Stimulated activated CD8-positive, alpha-beta memory T cell treated with anti-CD3 and anti-CD28 coated beads, Interleukin-4, amount 100 ng/mL, for 1 hour (primary cell): ENCODE measurements at places on chromosomes 11 and 22.

- DNase-seq: no peak
Observed at GRCh38 chr11:62603776-62604299, 2.2 kb upstream of the MTA2 start.

DNA sequence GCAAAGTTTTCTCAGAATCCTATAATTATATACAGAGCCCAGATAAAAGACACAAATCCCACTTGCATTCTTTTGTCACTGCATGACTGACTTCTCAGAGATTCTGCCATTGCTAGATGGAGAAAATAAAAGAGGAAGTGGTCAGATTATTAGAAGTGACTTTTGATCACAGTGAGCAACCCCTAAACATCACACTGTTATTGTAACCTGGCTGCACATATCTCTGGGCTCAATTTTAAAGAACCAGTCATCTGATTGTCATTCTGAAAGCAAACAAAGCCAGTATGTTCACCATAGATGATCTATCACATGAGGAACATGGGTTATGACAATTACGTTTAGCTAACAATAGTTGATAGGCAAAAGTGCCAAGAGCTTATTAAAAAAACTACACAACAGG is 47.8 kb downstream of the COPB1 start:
- no peak for DNase-seq

GRCh38 chr11:24437123-24437522 is 59.7 kb upstream of the LUZP2 start:
- DNase-seq: no peak

DNA sequence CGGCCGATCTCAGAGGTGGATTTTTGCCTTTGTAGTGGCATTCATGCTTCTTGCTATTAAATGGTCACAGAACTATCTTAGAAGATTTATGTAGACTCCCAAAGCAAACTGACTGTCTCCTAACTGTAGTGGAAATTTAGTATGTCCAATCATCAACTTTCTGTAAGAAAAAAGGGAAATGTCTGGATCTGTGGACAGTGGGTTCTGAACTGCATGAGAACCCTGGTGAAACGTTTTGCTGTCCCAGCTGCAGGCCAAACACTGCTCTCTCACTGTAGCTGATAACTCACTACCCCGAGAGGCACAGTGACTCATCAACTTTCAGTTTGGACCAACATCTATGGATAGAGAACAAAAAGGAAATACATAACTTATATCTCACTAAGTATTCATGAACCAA is 387.1 kb downstream of the SOX6 start:
- no peak for DNase-seq

GRCh38 chr22:47382164-47382890 is 619.9 kb downstream of the TBC1D22A start:
- DNase-seq: no peak

DNA sequence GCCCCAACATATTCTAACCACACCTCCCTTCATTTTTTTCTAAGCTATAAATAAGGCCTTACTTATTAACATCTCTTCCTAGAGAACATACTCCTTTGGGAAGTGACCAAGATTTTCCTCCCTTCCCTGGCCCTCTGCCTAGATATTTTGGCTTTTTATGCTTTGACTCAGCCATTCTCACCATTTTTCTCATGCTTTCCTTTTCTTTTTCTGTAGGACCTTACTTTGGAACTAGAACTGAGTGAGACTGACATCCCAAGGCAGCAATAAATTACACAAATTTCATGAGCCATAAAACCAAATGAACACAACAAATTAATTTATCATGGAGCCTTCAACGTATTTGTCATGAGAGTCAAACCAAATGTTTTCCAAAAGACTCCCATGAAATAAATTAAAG is 142.7 kb upstream of the CTSC start:
- no peak for DNase-seq

DNA sequence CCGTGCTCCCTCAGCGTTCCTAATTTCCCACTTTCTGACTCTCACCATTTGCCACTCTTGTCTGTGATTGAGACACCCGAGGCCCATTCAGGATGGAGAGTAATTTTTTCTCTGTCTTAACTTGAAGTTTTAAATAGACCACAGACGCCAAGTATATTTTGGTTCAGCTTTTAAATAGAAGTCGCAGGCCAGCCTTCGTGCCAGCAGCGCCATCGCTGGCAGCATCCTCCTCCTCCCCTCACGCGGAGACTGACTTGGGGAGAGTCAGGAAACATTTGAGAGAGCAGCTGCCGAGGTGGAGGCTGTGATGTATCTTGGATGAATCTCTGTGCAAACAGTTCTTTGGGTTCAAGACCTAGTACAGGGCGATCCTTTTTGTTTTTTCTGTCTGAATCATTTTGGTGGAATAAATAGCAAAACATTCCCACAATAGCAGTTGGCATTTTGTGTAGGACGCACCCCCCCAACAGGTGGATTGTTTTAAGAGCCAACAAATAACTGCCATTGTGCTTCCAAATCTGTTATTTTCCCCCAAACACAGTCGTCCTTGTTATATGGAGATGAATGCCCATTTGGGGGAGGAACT is 889 bp upstream of the DMC1 start:
- no peak for DNase-seq

DNA sequence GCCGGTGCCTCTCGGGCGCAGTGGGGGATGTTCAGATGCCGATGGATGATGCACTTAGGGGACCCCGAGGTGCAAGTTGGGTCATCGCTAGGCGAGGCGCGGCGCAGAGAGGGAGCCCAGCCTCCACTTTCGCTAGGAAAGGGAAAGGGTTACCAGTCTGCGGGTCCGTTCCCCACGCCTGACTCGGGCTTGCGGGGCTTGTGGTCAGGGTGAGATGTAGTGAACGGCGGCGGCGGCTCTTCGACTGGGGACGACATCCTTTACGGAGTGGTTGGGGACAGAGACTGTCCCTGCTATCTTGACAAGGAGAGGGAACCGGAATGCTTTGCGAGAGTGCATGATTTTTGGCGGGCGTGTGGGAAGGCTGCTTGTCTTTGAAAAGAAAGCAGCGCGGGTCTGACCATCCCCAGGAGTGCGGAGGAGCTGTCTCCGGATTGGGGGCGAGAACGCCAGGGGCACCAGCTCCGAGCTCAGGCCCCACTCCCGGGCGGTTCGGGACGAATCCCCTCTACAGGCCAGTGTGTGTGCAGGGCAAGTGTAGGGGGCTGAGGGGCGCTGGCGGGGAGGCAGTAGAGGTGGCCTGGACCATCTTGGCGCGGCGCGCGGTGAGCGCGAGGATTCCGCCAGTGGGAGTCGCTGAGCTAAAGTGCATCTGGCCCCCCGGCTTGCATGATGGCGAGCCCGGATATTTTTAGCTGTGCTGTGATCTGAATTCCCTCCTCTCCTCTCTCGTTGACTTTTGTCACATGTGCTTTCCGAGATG is 1.1 kb downstream of the FAT3 start:
- DNase-seq: no peak

DNA sequence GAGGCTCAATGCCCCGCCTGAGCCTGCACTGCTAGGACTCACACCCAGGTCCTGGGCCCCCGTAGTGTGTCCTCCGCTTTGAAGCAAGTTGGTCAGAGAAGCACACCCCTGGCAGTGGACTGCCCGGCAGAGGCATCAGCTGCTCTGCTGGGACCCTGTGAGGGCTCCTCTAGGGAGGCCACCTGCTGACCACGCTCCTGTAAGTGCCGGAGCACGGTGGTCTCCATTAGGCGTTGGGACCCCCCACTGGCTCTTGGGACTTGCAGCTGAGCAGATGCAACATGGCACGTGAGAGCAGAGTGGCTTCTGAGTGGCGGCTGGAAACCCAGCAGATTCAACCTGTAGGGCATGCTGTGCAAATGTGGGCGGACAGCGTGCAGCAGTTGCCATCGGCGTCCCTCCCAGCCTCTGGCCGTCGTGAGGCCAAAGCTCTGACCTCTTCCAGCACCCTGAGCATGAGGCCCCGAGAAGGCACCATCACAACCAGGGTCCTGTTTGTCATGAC is 16.9 kb downstream of the MRGPRG start:
- DNase-seq: no peak

DNA sequence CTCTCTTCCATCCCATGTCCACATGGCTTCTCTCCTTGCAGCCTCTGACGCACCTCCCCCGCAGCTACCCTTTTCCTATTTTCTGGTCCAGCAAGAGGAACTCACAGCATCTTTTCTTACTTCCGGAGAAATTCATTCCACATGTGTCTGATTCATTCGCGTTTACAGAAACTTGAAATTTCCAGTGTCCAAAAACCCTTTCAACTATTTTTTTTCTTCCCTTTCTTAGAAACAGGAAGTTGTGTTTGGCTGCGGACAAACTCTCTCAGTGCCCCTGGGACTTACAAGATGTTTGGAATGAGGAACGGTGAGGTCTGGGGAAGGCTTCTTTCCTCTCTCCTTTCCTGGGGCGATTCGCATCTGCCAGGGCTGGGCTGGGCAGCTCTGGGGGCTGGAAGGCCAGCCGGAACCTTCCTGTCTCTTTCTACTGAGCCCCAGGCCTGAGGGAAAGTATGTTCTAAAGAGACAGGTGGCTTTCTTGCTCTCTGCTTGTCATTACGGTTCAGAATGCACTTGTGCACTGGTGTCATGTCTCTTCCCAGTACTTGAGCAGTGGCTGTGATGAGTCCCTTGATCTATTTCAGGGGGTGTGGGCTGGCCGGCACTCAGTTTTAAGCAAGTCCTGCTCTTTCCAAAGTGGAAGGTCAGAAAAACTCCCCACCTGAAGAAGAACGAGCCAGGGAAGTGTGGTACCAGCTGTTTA is 27.5 kb downstream of the ADAMTS8 start:
- DNase-seq: no peak

GRCh38 chr22:25509374-25509791 is 55.1 kb upstream of the GRK3 start:
- no peak for DNase-seq

- no peak for DNase-seq
Observed at GRCh38 chr11:2955906-2956476, 26.8 kb upstream of the PHLDA2 start.

GRCh38 chr22:29733362-29734201 is 13.8 kb downstream of the CABP7 start:
- no peak for DNase-seq

GRCh38 chr11:118366287-118366686 is 6.9 kb downstream of the UBE4A start:
- no peak for DNase-seq

- no peak for DNase-seq
Observed at GRCh38 chr22:20953668-20954500, 13.2 kb upstream of the AIFM3 start.

DNA sequence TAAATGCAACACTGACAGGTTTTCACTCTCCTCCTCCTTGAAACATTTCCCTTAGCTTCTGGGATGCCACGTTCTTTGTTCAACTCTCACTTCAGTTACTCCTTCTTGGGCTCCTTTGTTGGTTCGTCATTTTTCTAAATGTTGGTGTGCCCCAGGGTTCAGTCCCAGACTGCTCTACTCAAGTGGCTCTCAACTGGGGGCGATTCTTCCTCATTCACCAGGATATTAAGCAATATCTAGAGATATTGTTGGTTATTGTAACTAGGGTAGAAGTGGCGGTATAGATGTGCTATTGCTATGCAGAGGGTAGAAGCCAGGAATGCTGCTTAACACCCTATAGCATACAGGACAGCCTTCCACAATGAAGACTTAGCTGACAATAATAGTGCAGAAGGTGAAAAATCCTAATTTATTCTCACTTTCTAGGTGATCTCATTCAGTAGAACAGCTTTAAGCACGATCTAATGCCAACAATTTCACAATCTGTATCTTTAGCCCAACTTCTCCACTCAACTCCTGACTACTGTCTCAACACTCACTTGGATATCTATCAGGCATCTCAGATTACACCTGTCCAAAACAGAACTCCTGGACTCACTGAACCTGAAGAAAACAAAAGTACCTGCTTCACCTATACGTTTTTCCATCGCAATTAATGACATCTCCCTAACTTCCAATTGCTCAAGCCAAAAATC is 4.6 kb downstream of the NUP160 start:
- DNase-seq: no peak

GRCh38 chr11:126438691-126439090 is 83.2 kb downstream of the ST3GAL4 start:
- no peak for DNase-seq

- no peak for DNase-seq
Observed at GRCh38 chr11:120302001-120302805, 22.9 kb upstream of the TLCD5 start.

- DNase-seq: no peak
Observed at GRCh38 chr22:37062376-37062675, 10.8 kb downstream of the KCTD17 start.

- DNase-seq: no peak
Observed at GRCh38 chr11:134173296-134173695, 50.5 kb downstream of the NCAPD3 start.

- DNase-seq: no peak
Observed at GRCh38 chr11:69145050-69145380, 10.7 kb upstream of the SMIM38 start.

GRCh38 chr11:24496736-24497725 is at the start of gene LUZP2:
LUZP2 (plus strand) TSS chr11:24497053.
- DNase-seq: no peak

DNA sequence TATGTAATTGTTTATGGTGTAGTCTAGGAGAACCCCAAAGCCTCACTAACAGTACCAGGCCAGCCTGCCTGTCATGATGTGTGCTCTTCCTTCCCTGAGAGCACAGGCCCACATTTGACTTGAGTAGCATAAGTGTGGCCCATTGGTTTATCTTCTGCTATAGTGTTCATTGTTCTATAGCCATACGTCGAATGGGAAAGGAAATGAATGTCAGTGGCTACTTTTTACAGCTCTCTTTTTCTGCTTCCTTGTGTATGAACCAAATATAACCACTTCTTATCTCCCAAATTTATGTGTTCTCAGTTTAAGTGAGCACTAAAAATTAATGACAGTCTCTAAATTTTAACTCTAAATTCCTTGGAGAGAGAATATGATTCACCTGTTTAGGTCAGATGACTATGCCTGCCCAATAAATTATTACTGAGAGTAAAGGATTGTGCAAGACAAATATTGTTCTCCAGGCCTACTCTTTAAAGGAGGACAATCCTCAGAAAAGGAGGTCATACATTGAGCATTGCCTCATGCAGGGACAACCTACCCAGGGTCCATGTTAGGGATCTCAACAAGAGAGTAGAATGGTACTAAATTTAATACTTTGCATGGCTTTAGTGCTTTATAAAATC is 222.9 kb upstream of the ARHGAP20 start:
- no peak for DNase-seq

GRCh38 chr11:118437208-118438125 is 1.2 kb downstream of the KMT2A start:
- DNase-seq: peak; percentile 13

GRCh38 chr11:34134765-34135164 is 29.3 kb downstream of the NAT10 start:
- no peak for DNase-seq

- no peak for DNase-seq
Observed at GRCh38 chr11:7427733-7428132, 57.6 kb upstream of the OLFML1 start.

- no peak for DNase-seq
Observed at GRCh38 chr22:47160781-47161520, 398.5 kb downstream of the TBC1D22A start.
